ENCODE measurements at places on chromosomes 1 and 21. TPM values are rescaled to one million over a fixed set of nuclear protein-coding genes. Genes with fewer than 3 reads are reported as not detected.
A peak's percentile ranks its signal among the peaks of the same experiment; 100 is the strongest.

The ACTL8 gene
- not detected for total RNA-seq

The EXO1 gene
- total RNA-seq: 53.6 TPM

The AK5 gene
- 3.4 TPM for total RNA-seq

The LRRC7 gene
- not detected for total RNA-seq

The CIART gene
- total RNA-seq: 19.0 TPM

The FAM72B gene
- 11.6 TPM for total RNA-seq

The ADAMTS4 gene
- total RNA-seq: 0.52 TPM

The CAPN8 gene
- 5.9 TPM for total RNA-seq

The F5 gene
- not detected for total RNA-seq

The SELP gene
- not detected for total RNA-seq

- no peak overlapping the region for H3K27ac ChIP-seq
- peaks cover 14% of the 10 kb centered on the region for H3K4me1 ChIP-seq
- H3K36me3 ChIP-seq: no peaks in the 10 kb centered on the region
Measured at GRCh38 chr1:204705888-204706837, 20.6 kb upstream of the LRRN2 start.

GRCh38 chr1:154884869-154885701, 15.0 kb upstream of the KCNN3 start:
- DNase-seq: no peak
- no peaks in the 10 kb centered on the region for H3K36me3 ChIP-seq
- H3K4me3 ChIP-seq: no peak overlapping the region
- no peaks in the 10 kb centered on the region for H3K4me1 ChIP-seq
- H3K27me3 ChIP-seq: peaks cover 9% of the 10 kb centered on the region
- H3K27ac ChIP-seq: no peak overlapping the region

- no peak overlapping the region for H3K4me3 ChIP-seq
- H3K27ac ChIP-seq: no peak overlapping the region
- no peaks in the 10 kb centered on the region for H3K36me3 ChIP-seq
- DNase-seq: peak; percentile 8
Measured at GRCh38 chr1:178733972-178734371, 8.9 kb downstream of the RALGPS2 start.

DNA sequence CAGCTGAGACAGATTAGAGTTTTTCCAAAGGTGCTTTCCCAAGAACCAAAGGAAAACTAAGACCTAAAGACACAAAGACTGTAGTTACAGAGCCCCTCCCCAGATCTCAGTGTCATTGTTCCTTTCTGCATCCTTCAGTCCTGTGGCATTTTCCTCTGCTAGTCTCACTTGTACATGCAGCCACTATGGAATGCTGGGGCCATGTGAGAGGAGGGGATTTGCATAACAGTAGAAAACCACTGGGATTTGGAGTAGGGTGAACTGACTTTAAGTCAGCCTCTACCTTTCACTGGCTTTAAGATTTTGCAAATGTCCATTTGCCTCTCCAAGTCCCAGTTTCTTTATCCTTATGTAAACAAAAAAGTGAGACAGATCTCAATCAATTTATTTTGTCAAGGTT, 119.4 kb upstream of the F3 start:
- H3K4me1 ChIP-seq: no peaks in the 10 kb centered on the region
- no peak for DNase-seq
- no peaks in the 10 kb centered on the region for H3K27me3 ChIP-seq
- no peak overlapping the region for H3K4me3 ChIP-seq
- H3K27ac ChIP-seq: no peak overlapping the region
- H3K36me3 ChIP-seq: no peaks in the 10 kb centered on the region

DNA sequence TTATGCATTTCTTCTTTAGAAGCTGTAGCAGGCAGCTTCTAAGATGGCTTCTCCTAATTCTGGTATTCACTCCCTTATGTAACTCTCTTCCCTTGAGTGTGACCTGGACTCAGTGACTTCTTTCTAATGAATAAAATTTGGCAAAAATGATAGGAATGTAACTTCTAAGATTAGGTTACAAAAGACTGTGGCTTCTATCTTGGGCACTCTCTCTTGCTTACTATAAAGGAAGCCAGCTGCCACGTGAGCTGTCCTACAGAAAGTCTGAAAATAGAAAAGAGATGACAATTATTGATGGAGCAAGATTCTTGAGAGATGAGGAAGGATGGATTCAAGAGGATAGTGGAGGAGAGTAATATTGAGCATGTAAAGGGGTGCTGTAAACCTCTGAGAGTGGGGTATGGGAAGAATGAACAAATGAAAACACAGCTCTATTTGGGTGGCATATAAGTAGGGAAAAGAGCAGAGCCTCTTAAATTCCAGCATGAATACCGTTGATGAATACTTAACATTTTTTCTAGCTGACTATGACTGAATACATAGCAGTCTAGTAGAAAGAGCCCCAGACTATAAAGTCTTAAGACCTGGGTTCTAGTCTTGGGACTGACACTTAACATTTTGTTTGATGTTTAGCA, 5.5 kb downstream of the TSEN15 start:
- peak; percentile 52 for DNase-seq
- no peaks in the 10 kb centered on the region for H3K27me3 ChIP-seq
- H3K27ac ChIP-seq: no peak overlapping the region
- peaks cover 23% of the 10 kb centered on the region for H3K4me1 ChIP-seq
- H3K36me3 ChIP-seq: no peaks in the 10 kb centered on the region
- H3K4me3 ChIP-seq: peak overlapping the region; percentile 32

- no peak overlapping the region for H3K27ac ChIP-seq
- no peak for DNase-seq
- no peak overlapping the region for H3K4me3 ChIP-seq
- peaks cover 22% of the 10 kb centered on the region for H3K36me3 ChIP-seq
- H3K4me1 ChIP-seq: no peaks in the 10 kb centered on the region
Measured at GRCh38 chr1:161335796-161336195, 21.6 kb downstream of the SDHC start.

DNA sequence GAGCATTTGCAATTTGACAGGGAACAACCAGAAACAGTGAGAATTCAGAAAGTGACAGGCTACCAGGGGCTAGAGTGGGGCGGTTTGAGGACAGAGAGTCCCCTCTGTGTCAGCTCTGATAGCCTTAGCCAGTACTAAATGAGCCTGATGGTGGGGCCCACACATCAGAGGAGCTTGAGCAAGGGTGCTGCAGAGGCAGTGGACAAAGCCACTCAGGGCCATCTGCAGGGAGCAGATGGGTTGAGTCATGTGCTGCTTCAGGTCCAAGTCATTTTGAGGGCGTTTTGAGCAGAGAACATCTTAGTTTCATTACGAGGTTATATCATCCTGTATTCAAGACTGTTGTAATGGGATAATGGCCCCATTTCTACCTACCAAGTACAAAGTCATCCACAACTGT, 7.7 kb downstream of the LRRC52 start:
- peaks cover 64% of the 10 kb centered on the region for H3K27me3 ChIP-seq
- DNase-seq: no peak
- H3K36me3 ChIP-seq: no peaks in the 10 kb centered on the region
- no peaks in the 10 kb centered on the region for H3K4me1 ChIP-seq
- H3K4me3 ChIP-seq: no peak overlapping the region

DNA sequence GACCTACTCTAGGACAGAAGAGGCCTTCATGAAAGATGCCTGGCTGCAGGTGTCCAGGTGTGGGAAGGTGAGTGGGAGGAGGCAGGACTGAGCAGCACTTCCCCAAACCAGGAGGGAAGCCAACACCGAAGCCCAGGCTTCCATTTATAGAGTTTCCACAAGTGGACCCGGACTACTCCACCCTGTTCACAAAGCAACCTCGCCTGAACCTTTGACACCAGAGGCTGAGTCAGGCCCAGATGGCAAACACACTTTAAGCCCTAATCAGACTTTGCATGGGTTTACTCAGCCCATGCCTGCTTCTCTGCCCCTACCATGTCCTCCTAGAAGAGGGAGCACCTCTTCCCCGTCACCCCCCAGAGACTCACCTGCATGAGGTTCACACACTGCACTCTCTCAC, 14.0 kb downstream of the PRR9 start:
- peaks cover 38% of the 10 kb centered on the region for H3K27me3 ChIP-seq
- H3K27ac ChIP-seq: no peak overlapping the region
- no peak overlapping the region for H3K4me3 ChIP-seq
- no peak for DNase-seq
- H3K4me1 ChIP-seq: no peaks in the 10 kb centered on the region
- H3K36me3 ChIP-seq: no peaks in the 10 kb centered on the region

DNA sequence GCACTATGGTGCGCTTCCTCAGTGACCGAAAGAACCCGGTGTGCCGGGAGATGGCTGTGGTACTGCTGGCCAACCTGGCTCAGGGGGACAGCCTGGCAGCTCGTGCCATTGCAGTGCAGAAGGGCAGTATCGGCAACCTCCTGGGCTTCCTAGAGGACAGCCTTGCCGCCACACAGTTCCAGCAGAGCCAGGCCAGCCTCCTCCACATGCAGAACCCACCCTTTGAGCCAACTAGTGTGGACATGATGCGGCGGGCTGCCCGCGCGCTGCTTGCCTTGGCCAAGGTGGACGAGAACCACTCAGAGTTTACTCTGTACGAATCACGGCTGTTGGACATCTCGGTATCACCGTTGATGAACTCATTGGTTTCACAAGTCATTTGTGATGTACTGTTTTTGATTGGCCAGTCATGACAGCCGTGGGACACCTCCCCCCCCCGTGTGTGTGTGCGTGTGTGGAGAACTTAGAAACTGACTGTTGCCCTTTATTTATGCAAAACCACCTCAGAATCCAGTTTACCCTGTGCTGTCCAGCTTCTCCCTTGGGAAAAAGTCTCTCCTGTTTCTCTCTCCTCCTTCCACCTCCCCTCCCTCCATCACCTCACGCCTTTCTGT, 7.3 kb upstream of the PIGV start:
- H3K4me3 ChIP-seq: no peak overlapping the region
- DNase-seq: no peak
- no peaks in the 10 kb centered on the region for H3K27me3 ChIP-seq
- H3K4me1 ChIP-seq: peaks cover 19% of the 10 kb centered on the region
- H3K36me3 ChIP-seq: peaks cover 66% of the 10 kb centered on the region
- no peak overlapping the region for H3K27ac ChIP-seq

DNA sequence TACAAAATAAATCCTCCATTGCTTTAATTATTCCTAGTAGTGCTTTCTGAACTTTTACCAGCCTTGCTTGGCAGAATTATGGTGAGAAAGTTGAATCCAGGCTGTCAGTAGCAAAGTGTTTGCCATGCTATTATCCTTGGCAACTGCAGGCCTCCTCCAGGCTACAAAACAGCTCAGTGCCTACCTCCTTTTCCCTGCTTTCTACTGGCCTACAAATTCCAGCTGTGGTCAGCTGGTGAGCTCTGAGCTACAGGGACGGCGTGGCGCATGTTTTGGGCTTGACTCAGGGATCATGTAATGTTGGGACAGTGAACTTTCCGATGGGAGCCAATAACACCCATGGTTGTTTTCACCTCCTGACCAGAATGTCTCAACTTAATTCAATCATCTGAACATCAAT, 456.1 kb upstream of the ADAMTS5 start:
- peak; percentile 7 for DNase-seq
- H3K4me3 ChIP-seq: no peak overlapping the region
- H3K27me3 ChIP-seq: no peaks in the 10 kb centered on the region
- H3K27ac ChIP-seq: peak overlapping the region; percentile 7

DNA sequence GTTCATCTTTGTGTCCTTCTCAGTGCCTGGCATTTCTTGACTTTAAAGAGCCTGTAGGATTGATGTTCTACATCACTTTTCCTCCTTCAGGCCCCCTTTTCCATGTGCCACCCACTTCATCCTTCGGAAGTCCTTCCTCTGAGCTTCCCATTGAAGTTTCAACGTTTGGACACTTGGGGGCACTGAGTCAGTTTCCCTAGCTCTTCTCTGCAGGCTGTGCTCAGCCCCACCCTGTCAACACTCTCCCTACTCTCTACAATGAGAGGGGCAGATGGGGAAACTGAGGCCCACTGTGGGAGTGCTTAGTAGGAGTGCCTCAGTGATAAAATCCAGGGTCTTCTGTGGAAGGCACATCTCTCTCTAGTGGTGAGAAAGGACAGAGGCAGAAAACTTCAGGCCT, 11.9 kb downstream of the KCNJ10 start:
- H3K27ac ChIP-seq: no peak overlapping the region
- peaks cover 61% of the 10 kb centered on the region for H3K27me3 ChIP-seq
- no peaks in the 10 kb centered on the region for H3K36me3 ChIP-seq
- H3K4me3 ChIP-seq: no peak overlapping the region

DNA sequence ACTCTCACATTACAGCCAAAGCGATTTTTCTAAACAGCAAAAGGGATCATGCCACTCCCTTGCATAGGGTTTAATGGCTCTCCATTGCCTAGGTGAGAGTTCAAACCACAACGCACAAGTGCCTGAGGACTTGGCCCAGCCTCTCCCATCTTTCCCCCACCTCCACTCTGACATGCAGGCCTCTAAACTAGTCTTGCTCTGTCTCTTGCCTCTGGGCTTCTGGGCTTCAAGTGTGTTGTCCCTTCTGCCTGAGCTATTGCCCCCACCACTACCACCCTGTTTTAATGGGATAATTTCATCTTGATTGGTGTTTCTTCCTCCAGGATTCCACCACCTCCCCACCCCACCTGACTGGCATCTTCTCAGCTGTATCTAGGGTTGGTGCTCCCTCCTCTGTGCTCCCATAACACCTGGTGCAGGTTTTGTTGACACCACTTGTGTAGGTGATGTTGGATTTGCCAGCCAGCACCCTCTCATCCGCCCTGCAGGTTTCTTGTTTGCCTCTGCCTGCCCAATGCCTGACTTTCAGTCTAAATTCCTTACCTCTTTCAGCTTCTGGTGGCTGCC, 2.7 kb upstream of the ZBTB21 start:
- peaks cover 24% of the 10 kb centered on the region for H3K4me1 ChIP-seq
- H3K36me3 ChIP-seq: no peaks in the 10 kb centered on the region
- H3K27ac ChIP-seq: no peak overlapping the region
- DNase-seq: peak; percentile 27
- H3K4me3 ChIP-seq: no peak overlapping the region
- no peaks in the 10 kb centered on the region for H3K27me3 ChIP-seq

DNA sequence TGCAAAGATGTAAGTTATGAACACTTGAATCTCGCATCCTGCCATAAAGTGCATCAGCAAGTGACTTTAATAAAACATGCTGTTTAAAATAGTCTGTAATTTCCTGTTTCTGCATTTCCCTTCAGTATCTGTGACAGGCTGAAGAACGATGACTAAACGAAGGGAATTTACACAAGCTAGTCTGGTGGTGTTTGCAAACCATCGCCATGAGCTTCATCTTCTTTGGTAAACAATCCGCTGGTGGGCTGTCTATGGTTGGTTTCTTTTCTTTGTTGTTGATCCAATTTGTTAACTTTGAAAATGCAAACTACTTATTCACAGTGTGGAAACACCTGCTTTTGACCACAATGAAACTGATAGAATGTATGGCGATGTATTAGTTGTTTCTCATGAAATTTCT, 13.9 kb downstream of the SERTAD4 start:
- DNase-seq: peak; percentile 64
- no peak overlapping the region for H3K27ac ChIP-seq
- no peaks in the 10 kb centered on the region for H3K27me3 ChIP-seq
- H3K4me1 ChIP-seq: peaks cover 27% of the 10 kb centered on the region

- DNase-seq: no peak
- H3K27ac ChIP-seq: no peak overlapping the region
- H3K4me1 ChIP-seq: no peaks in the 10 kb centered on the region
- H3K4me3 ChIP-seq: no peak overlapping the region
- H3K36me3 ChIP-seq: no peaks in the 10 kb centered on the region
Measured at GRCh38 chr1:198047913-198048312, 108.9 kb upstream of the NEK7 start.

- H3K27me3 ChIP-seq: no peaks in the 10 kb centered on the region
- H3K4me3 ChIP-seq: no peak overlapping the region
- peaks cover 11% of the 10 kb centered on the region for H3K4me1 ChIP-seq
- H3K36me3 ChIP-seq: no peaks in the 10 kb centered on the region
- DNase-seq: no peak
Measured at GRCh38 chr21:41597227-41597626, 89.3 kb upstream of the TMPRSS2 start.

- peaks cover 58% of the 10 kb centered on the region for H3K27me3 ChIP-seq
- H3K27ac ChIP-seq: no peak overlapping the region
- H3K4me1 ChIP-seq: no peaks in the 10 kb centered on the region
- no peak for DNase-seq
- no peak overlapping the region for H3K4me3 ChIP-seq
Measured at GRCh38 chr1:5646486-5647149, 345.6 kb downstream of the NPHP4 start.
